ENCODE measurements at places on chromosomes 7 and 10.

DNA sequence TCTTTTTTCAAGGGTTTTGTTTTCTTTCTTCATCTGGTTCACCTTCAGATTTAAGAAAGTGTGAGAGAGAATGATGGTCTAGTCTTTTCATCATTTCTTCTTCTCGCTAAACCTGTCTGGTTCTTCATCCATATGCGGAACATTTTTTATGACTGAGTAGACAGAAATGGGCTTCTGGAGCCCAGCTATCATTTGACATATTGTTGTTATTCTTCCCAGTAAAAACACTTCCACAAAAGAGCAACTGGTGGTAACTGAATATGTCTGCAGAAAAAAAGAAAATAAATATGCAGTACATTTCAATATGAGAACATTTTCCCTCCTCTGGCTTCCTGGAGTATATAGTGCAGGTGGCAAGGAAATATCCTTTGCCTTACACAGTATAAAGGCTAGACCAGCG, 209.5 kb downstream of the JCAD start:
- DNase-seq, result no peak

DNA sequence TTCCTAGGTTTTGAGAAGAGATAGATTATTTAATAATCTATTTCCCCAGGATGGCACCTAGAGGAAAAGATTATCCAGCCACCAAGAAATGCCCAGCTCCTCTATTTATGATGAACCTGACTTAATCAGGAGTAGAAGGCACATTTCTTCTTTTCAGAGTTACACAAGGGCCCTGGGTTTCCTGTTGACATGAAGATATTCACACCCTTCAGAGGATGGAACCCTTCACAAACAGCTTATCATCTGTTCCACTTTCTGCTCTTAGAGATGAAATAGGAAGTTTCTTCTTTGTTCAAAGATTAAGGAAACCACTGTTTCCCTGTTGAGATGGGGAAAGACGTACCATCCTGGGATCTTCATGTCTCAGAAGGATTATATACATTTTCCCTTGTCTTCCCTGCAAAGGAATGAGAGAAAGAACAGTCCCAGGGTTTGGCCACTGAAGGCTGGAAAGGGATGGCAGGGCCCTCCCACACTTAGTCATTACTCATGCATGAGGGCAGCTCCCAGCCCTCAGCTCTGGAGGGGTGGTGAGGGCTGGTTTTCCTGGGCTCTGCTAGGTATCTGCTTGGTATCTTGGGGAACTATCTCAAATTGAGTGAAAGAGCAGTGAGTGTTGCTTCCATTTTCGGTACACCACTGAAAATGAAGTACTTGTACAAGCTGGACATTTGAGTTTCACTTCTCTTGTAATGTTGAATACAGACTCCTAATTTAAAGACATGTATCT, 64.0 kb downstream of the MTPAP start:
- no peak for DNase-seq

GRCh38 chr7:100632951-100633717, 8.2 kb downstream of the TFR2 start:
- no peak for DNase-seq

DNA sequence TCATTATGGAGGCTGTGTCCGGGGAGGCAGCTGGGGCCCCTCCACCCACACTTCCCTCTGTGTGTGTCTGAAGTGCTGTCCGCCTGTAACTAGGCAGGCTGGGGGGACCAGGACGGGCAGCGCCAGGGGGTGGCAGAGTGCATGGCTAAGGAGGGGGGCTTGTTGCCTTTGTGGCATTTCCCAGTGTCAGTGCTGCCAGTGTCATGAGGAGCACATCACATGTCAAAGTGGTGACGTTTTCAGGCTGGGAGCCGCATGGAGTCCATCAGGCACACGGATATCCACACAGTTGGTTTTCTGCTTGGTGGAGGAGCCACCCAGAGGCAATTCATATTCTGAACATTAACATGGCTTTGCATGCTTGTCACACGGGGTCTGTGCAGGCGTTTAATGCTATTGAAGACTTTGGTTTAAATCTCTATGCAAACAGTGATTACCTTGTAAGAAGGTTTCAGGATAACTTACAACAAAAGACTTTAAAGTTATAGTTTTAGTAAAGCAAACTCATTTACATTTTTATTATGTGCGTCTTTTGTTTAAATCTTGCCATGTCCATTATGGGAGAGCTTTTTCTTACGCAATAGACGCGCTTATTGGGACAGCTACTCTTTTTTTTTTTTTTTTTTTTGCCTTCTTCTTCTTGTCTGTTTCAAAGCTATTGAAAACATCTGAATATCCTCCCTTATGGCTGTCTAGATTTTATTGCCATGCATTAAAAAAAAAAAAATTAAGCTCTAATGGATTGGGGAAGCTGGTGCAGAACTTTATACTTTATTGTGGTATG, 52.9 kb downstream of the C10orf67 start:
- DNase-seq, result no peak

DNA sequence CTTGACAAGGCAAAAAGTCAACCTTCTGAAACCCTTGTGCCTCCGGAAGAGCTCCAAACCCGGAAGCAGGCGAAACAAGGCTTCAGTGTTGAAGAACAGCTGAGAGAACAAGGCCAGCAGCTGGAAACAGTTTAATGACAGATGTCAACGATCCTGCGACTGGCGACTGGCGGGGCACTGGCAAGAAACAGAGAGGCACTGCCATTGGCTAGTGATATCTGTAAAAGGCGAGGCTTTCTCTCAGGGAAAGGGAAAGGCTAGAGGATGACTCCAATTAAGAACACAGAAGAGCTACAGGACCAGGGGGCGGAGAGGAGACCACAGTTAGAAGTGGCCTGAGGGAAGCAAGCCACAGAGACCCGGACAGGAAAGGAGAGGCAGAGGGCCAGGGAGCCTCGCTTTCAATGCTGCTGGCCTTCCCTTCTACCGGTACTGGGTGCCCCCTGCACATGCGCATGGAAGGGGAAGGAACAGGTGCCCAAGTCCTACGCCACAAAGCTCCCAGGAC, 19.4 kb downstream of the ITGB1 start:
- DNase-seq, result no peak

DNA sequence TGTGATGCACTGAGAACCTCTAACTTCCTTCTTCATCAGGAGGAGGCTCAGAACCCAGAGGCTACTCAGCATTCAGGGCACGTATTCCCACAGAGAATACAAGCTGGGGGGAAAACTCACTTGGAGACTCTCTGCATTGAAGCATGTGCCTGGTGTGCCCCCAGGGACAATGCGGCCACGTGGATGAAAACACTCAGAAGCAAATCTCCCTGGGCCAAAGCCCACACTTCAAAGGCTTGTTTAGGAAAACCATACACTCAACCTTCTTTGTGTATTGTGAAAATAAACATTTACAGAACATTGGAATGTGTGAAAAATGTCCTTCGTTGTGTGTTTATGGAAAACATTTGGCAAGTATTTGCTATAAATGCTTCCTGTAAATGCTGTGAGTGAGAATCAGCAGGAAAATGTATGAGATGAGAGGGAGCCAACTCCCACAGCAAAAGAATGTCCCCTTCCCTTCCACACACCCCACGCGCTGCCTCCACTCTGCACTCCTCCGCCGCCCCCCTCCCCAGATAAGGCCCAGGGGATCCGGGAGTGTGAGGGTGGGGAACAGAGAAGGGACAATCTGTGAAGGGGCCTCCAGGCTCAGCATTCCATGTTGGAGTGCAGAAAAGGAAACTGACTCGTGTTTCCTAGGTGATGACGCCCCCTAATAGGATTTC, 339.5 kb downstream of the ELMO1 start:
- no peak for DNase-seq

DNA sequence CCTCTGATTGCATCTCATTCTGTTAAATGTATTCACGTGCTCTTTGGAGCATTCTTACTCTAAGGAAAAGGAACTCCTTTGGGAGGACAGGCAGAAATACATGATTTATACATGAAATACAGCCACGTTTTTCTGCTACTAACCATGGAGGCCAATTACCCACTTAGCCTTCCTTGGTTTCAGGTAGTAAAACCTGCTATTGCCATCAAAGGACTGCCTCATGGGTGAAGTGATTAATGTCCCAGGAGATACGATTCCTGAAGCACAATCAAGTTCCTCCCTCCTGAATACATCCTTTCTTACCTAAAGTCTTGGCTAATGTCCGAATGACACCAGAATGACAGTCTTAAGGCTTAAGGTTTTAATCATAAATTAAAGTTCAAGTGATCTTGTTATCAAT, 58.5 kb upstream of the PIK3CG start:
- no peak for DNase-seq

DNA sequence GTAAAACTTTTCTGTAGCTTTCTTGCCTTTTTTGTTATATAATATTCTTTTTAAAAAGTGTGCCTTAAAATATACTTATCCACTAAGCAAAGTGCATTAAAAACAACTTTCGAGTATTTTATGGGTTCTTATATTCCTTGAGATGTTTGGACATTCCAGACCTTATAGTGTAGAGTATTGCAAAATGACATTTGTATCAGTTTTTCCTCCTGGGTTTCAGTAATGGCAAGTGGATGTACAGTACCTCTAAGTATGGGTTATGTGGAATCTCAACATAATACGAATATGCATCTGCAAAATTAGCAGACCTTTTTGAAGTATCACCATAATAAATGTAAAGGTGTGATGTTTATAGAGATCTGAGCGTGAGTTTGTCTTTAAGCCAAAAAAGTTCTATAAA, 2.7 kb downstream of the CDK13 start:
- no peak for DNase-seq

All from NCI-H446 treated with DMSO at 0.1 percent for 48 hours (cell line).